Osteocyte (in vitro differentiated cells): ENCODE measurements at places on chromosomes 16 and 17. TPM values are rescaled to one million over a fixed set of nuclear protein-coding genes. Genes with fewer than 3 reads are reported as not detected.

DNA sequence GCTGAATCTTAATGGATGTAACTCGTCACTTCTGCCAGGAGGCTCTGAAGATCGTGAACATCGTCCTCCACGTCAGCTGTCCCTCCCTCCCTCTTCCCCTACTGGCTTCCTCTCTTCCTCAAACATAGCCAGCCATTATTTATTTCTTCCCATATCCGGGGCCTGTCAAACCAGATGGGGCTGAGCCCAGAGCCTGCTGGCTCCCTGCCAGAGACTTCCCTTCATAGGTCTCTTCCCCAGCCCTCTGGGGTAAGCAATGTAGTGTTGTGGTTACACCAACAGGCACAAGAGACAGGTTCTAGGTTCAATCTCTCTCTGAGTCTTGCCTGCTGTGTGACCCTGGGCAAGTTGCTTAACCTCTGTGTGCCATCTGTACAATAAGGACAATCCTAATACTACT lies 40.1 kb upstream of the ZFP90 start:
- no peak for DNase-seq

The MKS1 gene
- 21.5 and 24.1 TPM in 2 replicates for total RNA-seq

DNA sequence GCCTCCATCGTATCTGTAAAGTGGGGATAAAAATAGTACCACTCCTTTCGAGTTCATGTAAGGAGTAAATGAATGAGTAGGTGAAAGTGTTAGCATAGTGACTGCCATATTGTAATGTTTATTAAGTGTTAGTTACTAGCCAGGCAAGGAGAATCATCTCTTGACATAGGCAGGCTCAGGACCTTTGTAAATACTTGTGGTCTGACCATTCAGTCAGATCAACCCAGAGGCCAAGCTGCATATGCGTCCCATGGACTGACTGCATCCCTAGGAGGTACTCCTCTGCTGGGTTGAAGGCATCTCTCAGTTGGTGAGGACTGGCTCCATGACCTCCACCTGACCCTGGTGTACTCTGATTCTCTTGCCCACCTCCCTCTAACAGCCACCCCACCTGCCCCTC lies 40.5 kb upstream of the CDRT4 start:
- no peak for DNase-seq

The TLCD1 gene
- total RNA-seq: 3.8 and 5.8 TPM in 2 replicates

The MPV17L gene
- total RNA-seq: 0.47 and 1.3 TPM in 2 replicates
